ENCODE measurements at places on chromosomes 4 and X. TPM values are rescaled to one million over a fixed set of nuclear protein-coding genes. Genes with fewer than 3 reads are reported as not detected.

Gene GPAT3
- 3.2 TPM for total RNA-seq

Gene HMX1
- not detected for total RNA-seq

Gene SPARCL1
- total RNA-seq, result 0.72 TPM

Gene YY2
- total RNA-seq, result 0.48 TPM

Gene DCAF4L1
- total RNA-seq, result 0.21 TPM

Gene BEND2
- total RNA-seq, result not detected

Gene C4orf54
- total RNA-seq, result not detected

Gene SMIM31
- not detected for total RNA-seq

Gene ERCC6L
- total RNA-seq, result 0.48 TPM

Gene VCX3A
- not detected for total RNA-seq

Gene PASD1
- total RNA-seq, result not detected

Gene NR0B1
- not detected for total RNA-seq

Gene SORBS2
- 3.1 TPM for total RNA-seq

Gene UGT2A1
- not detected for total RNA-seq

Gene SSX4
- not detected for total RNA-seq

Gene PRSS12
- 11.8 TPM for total RNA-seq

Gene DRP2
- under 0.01 TPM for total RNA-seq

Gene MGAT4D
- total RNA-seq, result not detected

Gene HAUS7
- total RNA-seq, result 10.6 TPM

Gene UCP1
- under 0.01 TPM for total RNA-seq

Gene IGBP1
- total RNA-seq, result 111 TPM

Gene AFM
- not detected for total RNA-seq

Gene FTSJ1
- total RNA-seq, result 163 TPM

Gene C1QTNF7
- not detected for total RNA-seq

Gene RAB41
- not detected for total RNA-seq

Gene HSFX3
- total RNA-seq, result not detected

Gene UBQLN2
- 11.5 TPM for total RNA-seq

Gene HSFX4
- total RNA-seq, result not detected

Gene SLC9A7
- total RNA-seq, result 24.6 TPM

Gene ANOS1
- under 0.01 TPM for total RNA-seq

Gene GJB1
- total RNA-seq, result not detected

Gene MAGEC1
- total RNA-seq, result not detected

Gene FAM184B
- not detected for total RNA-seq

Gene QRFPR
- not detected for total RNA-seq

Gene F11
- not detected for total RNA-seq

Gene TMEM185A
- 13.4 TPM for total RNA-seq

Gene VSIG1
- 1.3 TPM for total RNA-seq

Gene MAGEA4
- not detected for total RNA-seq

Gene INTS6L
- total RNA-seq, result 5.5 TPM

Gene LUZP4
- total RNA-seq, result not detected

Gene CCDC158
- 0.24 TPM for total RNA-seq

Gene MSANTD1
- 0.21 TPM for total RNA-seq

Gene MAPK10
- total RNA-seq, result 2.2 TPM

Gene NWD2
- under 0.01 TPM for total RNA-seq

Gene CXCL6
- 30.8 TPM for total RNA-seq

Gene ANXA3
- total RNA-seq, result 321 TPM

Gene ADAM29
- not detected for total RNA-seq

Gene PPM1K
- 5.1 TPM for total RNA-seq

All from tracheal epithelial cell (primary cell).